Liver (tissue), 10 donors: ENCODE measurements at places on chromosomes 3 and 15. TPM values are rescaled to one million over a fixed set of nuclear protein-coding genes. Genes with fewer than 3 reads are reported as not detected.

The PARP16 gene
- total RNA-seq: 5.5 TPM

The MON1A gene
- total RNA-seq: 9.0 TPM

The WDR93 gene
- not detected for total RNA-seq

The KY gene
- total RNA-seq: 0.05 TPM

The PLS1 gene
- 21.9 TPM for total RNA-seq
